AG04450 (cell line): ENCODE measurements at places on chromosomes 2 and 18.

DNA sequence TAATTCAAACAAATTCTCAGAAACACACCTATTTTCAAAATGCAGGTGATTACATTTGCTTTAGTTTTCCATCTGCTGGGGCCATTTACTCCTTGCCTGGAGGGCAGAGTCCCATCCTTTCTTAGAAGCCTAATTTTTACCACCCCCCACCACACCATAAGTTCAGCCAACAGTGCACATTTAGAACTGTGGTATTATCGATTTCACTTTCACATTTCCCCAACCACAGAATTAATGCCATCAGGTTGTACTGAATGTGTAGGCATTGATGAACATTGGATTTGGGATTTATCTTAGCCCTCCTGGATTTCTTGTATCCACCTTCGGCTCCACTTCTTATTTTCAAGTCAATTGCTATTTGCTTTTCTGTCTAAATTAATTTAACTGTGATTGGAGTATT lies 4.5 kb downstream of the SCYGR3 start:
- DNase-seq = no peak

GRCh38 chr2:44744961-44745892 lies 196.3 kb upstream of the SIX3 start:
- no peak for DNase-seq

DNA sequence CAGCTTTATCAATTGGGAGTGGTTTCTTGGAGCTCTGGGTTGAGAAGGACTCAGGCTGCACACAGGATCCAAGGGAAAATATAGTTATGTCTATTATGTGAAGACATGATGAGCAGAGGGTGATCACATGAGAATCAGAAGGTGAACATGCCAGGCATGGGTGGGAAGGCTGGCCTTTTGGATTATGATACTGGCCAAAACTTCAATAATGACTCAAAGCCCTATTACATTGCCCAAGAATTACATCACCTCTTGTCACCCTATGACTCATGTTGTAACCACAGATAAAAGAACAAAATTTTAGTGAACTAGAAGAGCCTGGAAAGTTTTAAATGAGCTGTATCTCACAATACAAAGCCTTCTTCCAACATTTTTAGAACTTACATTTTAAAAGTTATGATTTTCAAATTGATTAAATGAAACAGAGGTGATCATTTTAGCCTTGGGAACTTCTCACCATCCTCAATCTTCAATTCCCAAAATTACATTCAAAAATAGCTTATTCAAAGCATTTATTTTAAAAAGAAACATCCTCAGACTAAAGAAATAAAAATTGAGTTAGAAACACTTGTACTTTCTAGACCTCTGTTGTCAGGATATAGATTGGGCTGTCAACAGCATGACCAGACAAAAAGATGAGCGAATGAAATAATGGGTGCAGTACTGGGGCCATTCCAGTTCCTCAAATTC lies 428.3 kb downstream of the MBD2 start:
- peak; percentile 18 for DNase-seq

DNA sequence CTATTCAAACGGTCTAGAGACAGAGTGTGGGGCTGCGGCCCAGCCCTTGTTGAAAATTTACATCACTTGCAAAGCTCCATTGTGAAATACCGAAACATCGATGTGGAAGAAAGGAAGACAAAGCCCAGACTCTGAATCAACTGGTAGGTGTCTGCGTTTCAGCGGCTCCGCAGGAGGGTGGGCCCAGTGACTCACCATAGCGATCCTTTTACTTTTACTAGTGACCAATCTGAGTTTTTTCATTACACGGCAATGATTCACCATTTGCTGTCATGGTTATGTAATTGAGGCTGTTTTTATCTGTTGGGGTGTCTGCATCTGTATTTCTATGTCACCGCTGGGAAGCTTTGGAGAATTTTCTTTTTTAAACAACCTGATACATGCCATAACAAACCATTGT lies 66.6 kb upstream of the ODC1 start:
- DNase-seq = peak; percentile 71

GRCh38 chr2:157194097-157194688 lies 63.3 kb upstream of the GALNT5 start:
- DNase-seq = no peak

GRCh38 chr2:187612857-187613256 lies 58.6 kb upstream of the TFPI start:
- DNase-seq = no peak
